Left renal cortex interstitium (tissue), 4 donors: ENCODE measurements at places on chromosomes 1 and 21. TPM values are rescaled to one million over a fixed set of nuclear protein-coding genes. Genes with fewer than 3 reads are reported as not detected.

The THEM5 gene
- 0.41 TPM for polyA plus RNA-seq

The IGSF21 gene
- 0.30 TPM for polyA plus RNA-seq

The KRTAP19-3 gene
- not detected for polyA plus RNA-seq

The PTGS2 gene
- polyA plus RNA-seq: 2.5 TPM

The ABCG1 gene
- 9.3 TPM for polyA plus RNA-seq

The PLCH2 gene
- polyA plus RNA-seq: 2.1 TPM

The PROX1 gene
- 8.0 TPM for polyA plus RNA-seq
